ENCODE measurements at places on chromosomes 1 and 21.

DNA sequence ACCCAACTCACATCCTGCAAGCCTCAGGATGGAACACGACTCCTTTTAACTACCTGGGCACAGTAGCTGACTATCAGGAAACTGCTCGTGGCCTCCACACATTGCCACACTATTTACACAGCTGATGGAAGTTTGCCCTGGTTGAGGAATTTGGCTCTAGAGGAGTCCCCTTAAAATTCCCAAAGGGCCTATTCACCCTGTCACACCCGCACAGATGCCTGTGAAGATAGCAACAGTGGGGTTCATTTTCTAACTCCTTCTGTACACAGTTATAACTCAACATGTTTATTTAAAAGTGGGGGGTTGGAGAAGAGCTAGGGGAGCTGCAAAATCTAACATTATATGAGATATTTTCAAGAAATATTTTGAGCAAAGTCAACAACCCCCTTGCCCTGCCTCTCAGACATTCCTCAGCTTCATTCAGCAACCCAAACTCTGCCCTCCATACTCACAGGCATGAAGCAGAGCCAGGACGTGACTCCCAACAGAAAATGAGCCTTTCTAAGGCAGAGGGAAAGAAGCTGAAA lies 35.8 kb upstream of the CCN1 start:
- DNase-seq = no peak

GRCh38 chr1:117886101-117886795 lies 43.2 kb downstream of the GDAP2 start:
- DNase-seq = no peak

DNA sequence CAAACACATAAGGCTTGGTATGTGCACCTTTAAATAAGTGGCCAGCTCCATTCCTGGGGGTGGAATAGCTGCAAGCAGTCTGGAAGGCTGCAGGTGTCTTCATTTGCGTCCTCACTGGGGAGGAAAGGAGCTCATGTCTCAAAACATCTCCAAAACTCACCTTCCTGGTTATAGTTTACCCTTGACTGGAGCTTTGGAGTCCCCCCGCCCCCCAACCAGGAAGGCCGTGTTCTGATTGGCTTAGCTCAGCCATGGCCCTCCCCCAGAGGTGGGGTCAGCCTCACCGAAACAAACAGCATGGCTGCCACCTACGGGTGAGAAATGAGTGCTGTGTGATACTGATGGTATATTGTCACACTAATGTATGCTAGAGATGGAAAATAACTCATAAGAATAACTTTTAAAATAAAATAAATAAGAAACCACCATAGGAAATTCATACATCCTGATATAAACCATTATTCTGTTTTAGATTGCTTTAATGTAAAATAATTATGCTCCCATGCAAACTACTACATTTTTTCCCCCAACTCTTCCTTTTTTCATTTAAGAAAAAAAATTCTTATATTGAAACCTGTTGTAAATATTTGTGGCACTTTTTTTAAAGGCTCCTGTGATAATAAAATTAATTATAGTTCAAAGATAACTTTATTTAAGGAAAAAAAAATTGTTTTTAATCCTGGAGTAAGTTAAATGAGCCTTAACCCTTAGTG lies 90.8 kb downstream of the ZP4 start:
- peak; percentile 69 for DNase-seq

DNA sequence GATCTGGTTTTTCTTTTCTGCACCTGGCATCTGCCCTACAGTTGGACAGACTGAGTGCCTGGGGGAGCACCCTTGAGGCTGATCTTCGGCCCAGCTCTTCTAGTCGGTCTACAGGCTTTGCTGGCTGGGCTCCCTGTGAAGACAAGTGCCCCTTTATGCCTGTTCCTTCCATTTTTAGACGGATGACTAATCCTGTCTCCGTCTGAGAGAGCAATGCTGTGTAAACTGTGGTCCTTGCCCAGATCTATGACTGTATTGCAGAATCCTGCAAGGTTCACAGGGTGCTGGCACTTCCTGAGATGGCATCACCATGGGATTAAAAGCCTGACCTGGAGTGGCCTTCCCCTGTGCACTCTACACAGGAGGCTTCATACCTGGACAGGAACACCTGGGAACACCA lies 47.6 kb upstream of the SAMD13 start:
- no peak for DNase-seq
